ENCODE measurements at places on chromosomes 3 and 15. TPM values are rescaled to one million over a fixed set of nuclear protein-coding genes. Genes with fewer than 3 reads are reported as not detected.

- H3K4me1 ChIP-seq, result no peaks in the 10 kb centered on the region
- DNase-seq, result no peak
- H3K4me3 ChIP-seq, result no peak overlapping the region
- no peak overlapping the region for H3K27ac ChIP-seq
Measured at GRCh38 chr3:176976586-176976985, 220.7 kb downstream of the TBL1XR1 start.

DNA sequence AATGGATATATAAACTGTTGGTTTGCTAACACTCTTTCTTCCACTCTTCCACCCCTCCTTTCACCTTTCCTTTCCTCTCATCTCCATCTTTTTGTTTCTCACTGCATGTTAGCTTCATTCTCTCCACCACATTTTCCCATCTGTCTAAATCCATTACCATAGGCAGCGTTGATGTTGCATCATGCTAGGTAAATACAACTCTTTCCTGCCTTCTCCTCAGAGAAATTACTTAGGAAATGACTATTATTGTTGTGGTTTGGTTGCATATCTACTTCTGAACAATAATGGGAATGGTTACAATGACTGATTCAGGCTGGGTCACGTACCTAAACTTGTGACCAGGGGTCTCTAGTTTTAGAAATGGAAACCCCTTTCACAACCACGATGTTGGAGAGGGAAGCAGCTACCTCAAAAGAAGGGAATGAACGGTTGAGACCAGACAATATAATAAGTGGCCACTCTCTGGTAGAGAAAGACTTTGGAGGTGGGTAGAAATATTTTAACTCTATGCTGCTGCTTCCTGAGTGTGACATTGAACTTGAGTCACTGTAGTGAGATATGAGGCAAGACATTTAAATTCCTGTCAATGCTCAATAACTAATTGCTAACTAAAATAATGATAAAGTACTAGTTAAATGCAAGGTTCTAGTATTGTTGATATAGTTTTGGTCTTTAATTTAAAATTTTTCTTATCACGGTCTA lies 314.1 kb upstream of the TGFBR2 start:
- H3K4me3 ChIP-seq, result no peak overlapping the region
- no peak for DNase-seq
- H3K4me1 ChIP-seq, result peaks cover 5% of the 10 kb centered on the region
- H3K36me3 ChIP-seq, result no peaks in the 10 kb centered on the region

DNA sequence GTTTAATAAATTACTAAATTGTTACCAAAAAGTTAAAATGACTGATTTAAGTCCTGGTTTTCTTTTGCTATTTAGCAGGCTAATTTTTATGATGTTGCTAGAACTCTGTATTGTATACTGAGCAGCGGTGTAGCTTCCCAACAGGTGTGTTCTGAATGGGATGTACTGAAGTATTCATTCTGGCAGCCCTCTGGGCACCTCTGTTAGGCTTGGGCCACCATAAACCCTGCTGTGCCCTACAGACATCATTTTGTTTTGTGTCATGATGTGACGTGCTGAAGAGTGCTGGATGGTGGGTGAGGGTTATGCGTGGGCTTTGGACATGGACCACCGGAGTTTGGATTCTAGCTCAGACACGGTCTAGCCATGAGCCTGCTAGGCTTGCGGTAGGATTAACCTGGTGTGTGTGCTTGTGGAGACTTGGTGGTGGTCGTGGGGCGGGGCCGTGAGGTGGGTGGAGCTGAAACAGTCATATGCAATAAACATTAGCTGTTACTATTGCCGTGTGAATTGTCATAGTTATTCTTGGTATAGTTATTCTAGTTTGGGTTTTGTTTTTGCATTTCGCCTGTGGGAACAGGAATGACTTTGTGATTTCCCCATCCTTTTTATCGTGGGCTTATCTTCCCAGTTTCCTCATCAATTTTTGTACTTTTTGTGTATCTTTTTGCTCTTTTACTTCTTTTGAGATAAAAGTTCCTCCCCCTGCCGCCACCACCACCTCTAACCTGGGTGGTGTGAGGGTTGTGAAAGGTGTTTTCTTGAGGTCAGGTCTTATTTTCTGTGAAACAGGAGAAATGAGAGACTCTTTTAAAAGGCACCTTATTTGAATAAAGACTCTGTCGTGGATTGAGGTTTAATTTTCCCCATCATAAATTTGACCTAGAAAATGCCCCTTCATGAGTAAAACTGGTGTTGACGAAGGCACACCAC lies 93.7 kb downstream of the MCTP2 start:
- no peaks in the 10 kb centered on the region for H3K4me1 ChIP-seq
- H3K36me3 ChIP-seq, result no peaks in the 10 kb centered on the region
- no peak overlapping the region for H3K4me3 ChIP-seq
- no peak for DNase-seq
- no peaks in the 10 kb centered on the region for H3K27me3 ChIP-seq

GRCh38 chr3:158548691-158549090 lies 22.3 kb upstream of the MLF1 start:
- H3K27me3 ChIP-seq, result no peaks in the 10 kb centered on the region
- no peak for DNase-seq
- H3K4me1 ChIP-seq, result no peaks in the 10 kb centered on the region
- no peak overlapping the region for H3K4me3 ChIP-seq
- H3K27ac ChIP-seq, result no peak overlapping the region
- no peaks in the 10 kb centered on the region for H3K36me3 ChIP-seq

GRCh38 chr15:39400002-39400401 lies 180.9 kb upstream of the THBS1 start:
- H3K27ac ChIP-seq, result no peak overlapping the region
- no peaks in the 10 kb centered on the region for H3K27me3 ChIP-seq
- DNase-seq, result no peak

GRCh38 chr3:83224101-83224868 lies 1462.8 kb upstream of the GBE1 start:
- H3K27ac ChIP-seq, result no peak overlapping the region
- peak; percentile 7 for DNase-seq
- no peaks in the 10 kb centered on the region for H3K36me3 ChIP-seq
- no peaks in the 10 kb centered on the region for H3K27me3 ChIP-seq
- H3K4me3 ChIP-seq, result no peak overlapping the region

DNA sequence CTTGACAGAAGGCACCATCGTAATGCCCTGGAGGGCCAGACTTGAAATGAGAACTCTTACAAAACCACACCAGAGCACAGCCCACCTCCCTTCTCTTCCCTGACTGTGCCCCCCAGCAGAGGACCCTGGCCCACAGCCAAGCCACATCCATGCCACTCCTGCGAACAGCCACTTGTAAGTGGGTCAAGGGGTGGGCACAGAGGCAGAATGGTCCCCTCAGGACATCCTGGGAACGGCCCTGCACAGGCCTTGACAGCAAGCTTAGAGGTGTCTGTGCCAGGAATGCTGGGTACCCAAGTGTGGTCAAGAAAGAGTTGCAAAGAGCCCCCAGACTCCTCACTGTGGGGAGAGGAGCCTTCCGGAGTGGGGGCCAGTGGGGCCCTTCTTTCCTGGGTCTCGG lies 33.3 kb downstream of the HCN4 start:
- peaks cover 2% of the 10 kb centered on the region for H3K27me3 ChIP-seq
- H3K4me3 ChIP-seq, result no peak overlapping the region
- no peak for DNase-seq
- peaks cover 6% of the 10 kb centered on the region for H3K4me1 ChIP-seq
- no peak overlapping the region for H3K27ac ChIP-seq
- H3K36me3 ChIP-seq, result no peaks in the 10 kb centered on the region

PROS1 gene
- 22.5 TPM for total RNA-seq

CLEC3B gene
- total RNA-seq, result 184 TPM

PAK6 gene
- total RNA-seq, result 0.44 TPM

RBSN gene
- 25.5 TPM for total RNA-seq

DUOXA1 gene
- 0.18 TPM for total RNA-seq

NAALADL2 gene
- total RNA-seq, result 17.4 TPM
